Activated T-helper 1 cell treated with Interleukin-2 at 50 U/mL for 16 hours (primary cell): ENCODE measurements at places on chromosomes 11 and 22.

- no peak for DNase-seq
Measured at GRCh38 chr11:118715245-118715831, 35.9 kb upstream of the TREH start.

DNA sequence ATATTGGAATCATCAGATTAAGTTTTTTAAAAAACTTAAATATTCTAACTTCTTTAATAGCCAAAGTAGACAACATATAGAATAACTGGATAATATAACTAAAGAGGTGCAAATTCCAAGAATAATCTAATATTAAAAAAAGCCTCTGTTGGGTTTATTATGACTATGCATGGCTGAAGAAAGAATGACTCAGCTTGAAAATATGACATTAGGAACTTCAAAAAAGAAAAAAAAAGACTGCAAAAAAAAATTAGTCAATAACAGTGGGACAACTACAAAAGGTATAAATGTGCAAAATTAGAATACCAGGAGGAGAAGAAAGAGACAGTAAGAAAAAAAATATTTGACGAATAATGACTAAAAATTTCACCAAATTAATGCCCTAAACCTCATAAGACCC lies 1178.0 kb downstream of the JRKL start:
- DNase-seq, result no peak

GRCh38 chr11:129408865-129409444 lies 33.3 kb downstream of the BARX2 start:
- DNase-seq, result no peak

DNA sequence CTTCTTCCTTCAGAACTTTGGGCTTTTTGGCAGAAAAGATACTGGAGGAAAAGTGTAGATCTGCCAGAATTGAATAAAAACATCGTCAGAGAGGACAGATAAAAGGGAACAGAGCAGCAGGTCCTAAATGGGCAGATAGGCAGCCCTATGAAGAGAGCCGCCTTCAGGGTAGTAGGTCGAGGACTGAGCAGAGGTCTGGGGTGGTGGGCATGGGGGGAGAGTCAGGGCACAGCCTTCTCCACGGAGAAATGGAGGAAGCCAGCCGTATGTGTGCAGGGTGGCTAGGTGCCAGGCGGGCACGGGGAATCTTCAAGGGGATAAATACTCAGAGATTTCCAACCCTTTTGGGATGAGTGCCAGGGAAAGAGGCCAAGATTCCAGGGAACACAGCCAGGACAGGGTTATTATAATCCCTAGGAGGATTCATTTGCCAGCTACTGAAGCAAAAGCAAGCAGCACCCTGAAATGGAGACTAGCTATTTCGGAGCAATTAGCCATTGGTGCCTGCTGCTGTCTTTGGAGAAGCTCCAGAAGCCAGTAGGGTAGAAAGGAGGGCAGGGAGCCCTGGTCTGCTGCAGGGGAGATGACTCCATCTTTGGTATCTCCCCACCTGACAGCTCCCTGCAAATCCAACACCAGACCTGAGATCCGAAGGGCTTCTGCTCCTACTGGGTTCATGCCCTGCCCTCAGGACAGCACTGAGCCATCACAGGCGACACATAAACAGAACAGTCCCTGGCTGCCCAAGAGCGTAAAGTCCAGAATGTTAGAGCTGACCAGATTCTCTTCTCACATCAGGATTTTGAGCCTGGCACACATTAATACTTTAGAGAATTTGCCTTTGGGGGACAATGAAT lies 174.5 kb upstream of the NTM start:
- no peak for DNase-seq

GRCh38 chr11:31912808-31913207 lies 101.7 kb upstream of the PAX6 start:
- no peak for DNase-seq

DNA sequence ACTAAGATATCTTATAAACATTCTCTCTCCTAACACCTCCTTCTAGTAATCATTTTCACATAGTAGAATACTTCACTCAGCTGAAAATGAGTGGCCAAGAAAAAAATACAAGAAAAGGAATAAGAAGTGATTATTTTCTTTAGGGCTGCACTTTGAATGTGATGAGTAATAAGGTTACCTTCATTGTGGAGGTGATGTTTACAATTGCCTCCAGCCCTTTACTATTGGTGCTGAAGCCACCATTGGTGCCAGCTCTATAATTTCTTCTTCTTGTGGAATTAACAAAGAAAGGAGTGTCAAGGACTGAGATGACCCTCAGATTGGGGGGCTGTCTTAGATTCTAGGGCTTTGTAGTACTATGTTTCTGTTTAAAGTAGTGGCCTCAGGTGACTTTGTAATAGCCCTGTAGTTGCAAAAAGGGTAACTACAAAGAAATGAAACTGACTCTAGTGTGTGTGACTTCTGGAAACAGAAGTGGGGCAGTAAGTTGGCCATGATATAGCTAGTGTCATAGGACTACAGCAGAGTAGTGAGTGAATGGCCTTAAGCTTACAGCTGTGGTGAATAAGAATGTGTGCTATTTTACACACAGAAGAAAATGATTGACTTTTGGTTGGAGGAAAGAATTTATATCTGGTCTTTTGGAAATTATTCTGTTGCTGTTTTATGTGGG lies 287.2 kb downstream of the TMEM135 start:
- no peak for DNase-seq

- DNase-seq, result no peak
Measured at GRCh38 chr11:76041208-76041607, 165.1 kb downstream of the WNT11 start.

- no peak for DNase-seq
Measured at GRCh38 chr22:34055525-34056200, 135.4 kb upstream of the LARGE1 start.

DNA sequence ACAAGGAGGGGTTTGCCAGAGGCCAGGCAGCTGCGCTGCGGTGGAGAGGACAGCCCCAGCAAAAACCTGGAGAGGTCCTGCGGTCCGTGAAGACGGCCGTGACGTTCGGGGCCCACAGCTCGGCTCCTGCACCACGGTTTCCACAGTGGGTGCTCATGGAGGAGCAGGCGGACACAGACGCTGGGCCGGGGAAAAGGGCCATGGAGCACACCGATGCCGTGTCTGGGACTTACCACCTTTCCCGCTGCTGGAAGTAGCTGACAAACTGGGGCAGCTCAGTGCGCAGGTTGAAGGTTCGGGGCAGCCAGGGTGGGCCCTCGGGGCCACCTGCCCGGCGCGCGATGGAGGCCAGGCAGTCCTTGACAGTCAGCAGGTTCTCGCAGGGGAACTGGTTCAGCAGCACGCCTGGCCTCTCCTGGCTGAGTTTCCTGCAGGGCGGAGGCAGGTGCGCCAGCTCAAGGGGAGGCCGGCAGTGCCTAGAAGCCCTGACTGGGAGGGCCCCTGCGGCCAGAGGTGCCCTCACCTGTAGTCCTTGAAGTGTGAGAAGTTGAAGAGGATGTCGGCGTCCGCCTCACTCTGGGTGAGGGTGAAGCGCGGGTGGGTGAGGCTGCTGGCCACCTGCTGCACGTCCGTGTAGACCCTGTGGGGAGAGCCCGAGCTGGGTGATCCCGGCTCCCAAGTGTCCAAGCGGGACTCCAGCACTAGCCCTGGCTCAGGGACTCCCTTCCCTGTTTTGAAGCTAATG lies 12.8 kb downstream of the TTLL12 start:
- DNase-seq, result no peak

- no peak for DNase-seq
Measured at GRCh38 chr11:469684-470560, 19.8 kb downstream of the PTDSS2 start.

GRCh38 chr11:47060807-47061206 lies 115.9 kb downstream of the ARFGAP2 start:
- DNase-seq, result no peak

- no peak for DNase-seq
Measured at GRCh38 chr11:36367806-36368680, 72.0 kb downstream of the PRR5L start.

GRCh38 chr11:126317432-126317755 lies 13.5 kb downstream of the DCPS start:
- DNase-seq, result no peak

- no peak for DNase-seq
Measured at GRCh38 chr11:64241491-64242374, 838 bp downstream of the FKBP2 start.

GRCh38 chr11:73267122-73267846 lies 4.9 kb upstream of the P2RY6 start:
- no peak for DNase-seq
